Epithelial cell of prostate (primary cell): ENCODE measurements at places on chromosomes 3 and 15.

GRCh38 chr3:104291437-104291851 is 1075.3 kb upstream of the ALCAM start:
- no peak for DNase-seq

DNA sequence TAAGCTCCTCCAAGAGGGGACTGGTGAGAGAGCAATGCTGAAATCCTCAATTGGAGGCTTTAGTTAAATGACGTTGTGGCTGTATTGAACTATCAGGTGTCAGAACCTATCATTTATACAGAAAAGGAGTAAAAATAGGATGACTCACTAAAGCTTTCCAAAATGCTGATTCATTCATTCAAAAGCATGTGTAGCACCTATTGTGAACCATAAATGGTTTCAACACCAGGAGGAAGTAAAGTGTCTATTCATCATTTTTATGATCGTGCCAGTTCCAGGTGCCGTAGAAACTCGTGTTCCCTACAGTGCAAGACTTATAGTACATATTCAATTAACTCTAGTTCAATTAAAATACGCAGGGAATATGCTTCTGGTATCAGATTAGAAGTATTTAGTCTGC is 66.5 kb upstream of the ARRDC4 start:
- peak; percentile 50 for DNase-seq

GRCh38 chr15:89642106-89642505 is 13.2 kb downstream of the KIF7 start:
- no peak for DNase-seq

- no peak for DNase-seq
Measured at GRCh38 chr3:107969525-107969924, 121.3 kb downstream of the CD47 start.

DNA sequence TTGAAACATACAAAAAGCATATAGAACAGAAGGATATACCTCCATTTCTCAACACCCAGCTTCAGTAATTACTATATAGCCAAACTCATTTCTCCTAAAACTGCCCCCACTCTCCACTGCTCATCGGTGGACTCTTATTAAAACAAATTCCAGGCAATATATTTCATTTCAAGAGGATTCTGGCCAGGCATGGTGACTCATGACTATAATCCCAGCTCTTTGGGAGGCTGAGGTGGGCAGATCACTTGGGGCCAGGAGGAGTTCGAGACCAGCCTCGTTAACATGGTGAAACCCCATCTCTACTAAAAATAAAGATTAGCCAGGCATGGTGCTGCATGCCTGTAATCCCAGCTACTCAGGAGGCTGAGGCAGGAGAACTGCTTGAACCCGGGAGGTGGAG is 40.9 kb downstream of the SNX4 start:
- no peak for DNase-seq

DNA sequence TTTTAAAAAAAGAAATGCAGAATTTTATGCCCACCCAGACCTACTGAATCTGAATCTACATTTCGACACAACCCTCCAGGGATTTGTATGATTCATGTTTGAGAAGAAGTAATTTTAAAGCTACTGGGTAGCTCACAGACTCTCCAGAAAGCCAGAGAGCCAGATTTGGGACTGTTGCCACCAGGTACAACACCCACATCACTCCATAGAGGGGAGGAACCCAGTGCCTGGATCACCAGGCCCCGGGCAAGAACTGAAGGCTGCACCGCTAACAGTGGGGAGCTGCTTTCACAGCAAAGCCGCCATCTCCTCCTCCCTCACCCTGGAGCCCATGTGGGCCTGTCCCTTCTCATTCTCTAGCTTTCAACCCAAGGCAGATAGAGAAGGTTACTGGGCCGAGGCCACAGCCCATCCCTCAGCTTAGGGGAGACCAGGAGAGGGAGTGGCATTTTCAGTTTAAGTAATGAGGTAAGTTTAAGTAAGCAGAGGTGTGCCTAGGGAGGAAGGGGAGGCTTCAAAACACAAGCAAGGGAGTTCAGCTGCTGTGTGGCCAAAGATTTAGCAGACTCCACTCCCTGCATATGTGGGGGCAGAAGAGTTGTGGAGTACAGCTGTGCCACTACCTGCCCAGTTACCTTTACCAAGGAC is 109.8 kb downstream of the IL12A start:
- no peak for DNase-seq

DNA sequence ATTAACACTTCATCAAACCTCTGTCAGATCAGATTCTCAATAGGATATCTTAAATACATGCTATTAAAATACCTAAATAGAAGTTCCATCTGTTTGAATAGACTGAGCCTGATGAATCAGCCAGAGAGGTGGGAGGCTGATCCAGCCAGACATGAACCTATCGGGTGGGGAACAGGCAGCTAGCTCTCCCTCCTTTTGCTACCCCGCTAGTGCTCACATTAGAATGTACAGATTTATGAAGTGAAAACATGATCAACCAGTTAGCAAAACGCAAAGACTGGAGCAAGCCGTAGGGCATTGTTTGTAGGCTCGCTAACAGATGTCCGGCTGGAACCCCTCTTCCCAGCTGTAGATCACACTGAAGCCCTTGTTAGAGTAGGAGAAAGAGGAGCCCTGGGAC is 54.4 kb downstream of the GTF2E1 start:
- DNase-seq, result no peak

DNA sequence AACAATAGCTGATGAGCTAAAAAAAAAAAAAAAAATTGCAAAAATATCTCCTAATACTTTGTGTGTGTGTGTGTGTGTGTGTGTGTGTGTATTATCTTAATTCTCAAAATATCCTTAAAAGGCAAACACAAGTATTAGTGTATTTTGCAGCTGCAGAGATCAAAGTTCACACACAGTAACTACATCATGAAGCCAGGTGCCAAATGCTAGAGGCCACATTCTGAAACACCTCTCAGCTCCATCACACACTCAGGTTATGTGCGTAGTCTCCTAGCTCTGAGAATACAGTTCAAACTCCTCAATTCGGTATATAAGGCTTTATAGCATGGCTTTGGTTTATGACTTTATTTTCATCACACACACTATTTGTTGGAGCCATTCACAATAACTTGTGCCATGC is 33.5 kb upstream of the PPARG start:
- DNase-seq, result no peak

DNA sequence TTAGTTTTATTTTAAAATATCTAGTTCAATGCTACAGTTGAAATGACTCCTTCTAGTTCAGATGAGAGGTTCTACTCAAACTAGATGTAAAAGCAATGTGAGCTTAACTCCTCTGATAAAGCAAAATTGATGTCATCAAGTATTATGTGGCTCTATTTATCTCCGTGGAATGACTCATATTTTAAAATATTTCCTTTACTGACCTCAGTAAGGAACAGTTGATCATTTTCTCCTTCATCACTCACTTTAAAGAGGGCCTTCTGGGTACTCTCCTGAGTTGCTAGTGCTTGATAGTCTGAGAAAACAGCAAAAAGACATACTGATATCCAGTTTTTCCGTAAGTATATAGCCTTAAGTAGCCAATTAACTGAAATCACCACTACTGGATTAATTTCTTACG is 1099.3 kb downstream of the ROBO2 start:
- peak; percentile 18 for DNase-seq

- no peak for DNase-seq
Measured at GRCh38 chr15:69662645-69663000, 210.0 kb downstream of the RPLP1 start.

- no peak for DNase-seq
Measured at GRCh38 chr3:196311-197148, at the start of gene CHL1. Gene CHL1 (plus strand): TSS chr3:196763. CDS start chr3:319777, 123,014 bp downstream.

DNA sequence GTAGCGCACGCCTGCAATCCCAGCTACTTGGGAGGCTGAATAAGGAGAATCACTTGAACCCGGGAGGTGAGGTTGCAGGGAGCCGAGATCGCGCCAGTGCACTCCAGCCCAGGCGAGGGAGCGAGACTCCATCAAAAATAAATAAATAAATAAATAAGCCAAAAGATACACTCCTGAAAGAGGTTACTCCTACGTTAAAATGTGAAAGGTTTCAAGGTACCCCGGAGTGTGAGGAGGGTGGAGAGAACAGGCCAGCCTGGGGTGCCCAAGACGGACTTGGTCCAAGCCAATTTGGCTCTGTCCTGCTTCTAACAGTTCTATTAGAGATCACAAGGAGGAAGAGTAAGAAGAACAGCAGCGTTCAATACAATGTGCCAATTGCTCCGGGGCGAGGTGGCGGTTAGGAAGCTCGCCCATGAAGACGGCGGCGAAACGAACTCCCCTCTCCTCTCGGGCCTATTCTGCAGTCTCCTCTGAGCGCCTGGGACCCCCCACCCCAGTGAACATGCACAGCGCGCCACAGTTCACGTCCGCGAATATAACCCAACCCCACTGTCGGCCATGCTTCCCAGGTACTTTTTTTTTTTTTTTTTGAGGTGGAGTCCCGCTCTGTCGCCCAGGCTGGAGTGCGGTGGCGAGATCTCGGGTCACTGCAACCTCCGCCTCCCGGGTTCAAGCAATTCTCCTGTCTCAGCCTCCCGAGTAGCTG is 942 bp downstream of the ELP6 start:
- no peak for DNase-seq

- no peak for DNase-seq
Measured at GRCh38 chr15:75676688-75677464, 29.2 kb downstream of the SNX33 start.

DNA sequence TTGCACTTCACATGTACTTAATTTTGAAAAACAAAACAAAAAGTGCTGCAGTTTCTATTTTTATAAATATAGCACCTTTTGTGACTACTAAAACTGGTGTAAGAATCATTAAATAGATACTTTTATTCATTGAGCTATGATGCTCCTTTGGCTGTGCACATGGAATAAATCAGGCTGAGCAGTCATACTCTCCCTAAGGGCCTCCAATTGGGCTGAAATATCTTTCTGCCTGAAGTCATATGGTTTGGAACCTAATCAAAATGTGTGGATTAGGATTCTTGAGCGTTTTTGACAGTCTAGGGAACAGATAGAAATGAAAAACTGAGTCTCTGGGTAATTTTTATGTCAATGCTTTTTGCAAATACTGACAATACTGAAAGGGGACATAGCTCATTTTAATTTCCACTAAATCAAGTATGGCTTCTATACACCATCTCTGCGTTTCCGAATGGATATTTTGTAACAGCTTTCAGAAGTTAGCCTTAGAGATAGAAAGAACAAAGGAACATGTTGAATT is 392.2 kb upstream of the ROBO1 start:
- no peak for DNase-seq

GRCh38 chr3:149571381-149571780 is 86.4 kb downstream of the WWTR1 start:
- DNase-seq, result no peak

DNA sequence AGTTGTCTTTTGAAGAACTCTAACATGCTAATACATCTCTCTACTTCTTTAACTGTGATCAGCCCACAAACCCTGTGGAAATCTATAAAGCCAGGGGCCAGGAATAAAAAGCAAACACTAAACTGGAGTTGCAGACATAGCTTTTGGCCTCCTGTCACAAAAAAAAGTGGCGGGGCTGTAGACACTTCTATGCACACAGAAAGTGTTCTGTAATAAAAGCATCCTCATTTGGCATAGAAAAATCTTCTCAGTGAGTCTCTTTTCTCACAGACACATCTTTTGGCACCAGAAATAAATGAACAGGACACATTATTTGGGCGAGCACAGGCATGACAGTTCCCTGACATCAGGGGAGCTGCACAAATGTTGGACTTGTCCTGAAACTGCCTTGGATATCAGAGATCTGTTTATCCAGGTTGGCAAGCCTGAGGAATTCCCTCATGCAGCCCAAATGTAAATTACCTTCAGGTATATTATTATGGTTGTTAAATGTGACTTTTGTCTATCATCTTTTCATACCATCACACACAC is 355.4 kb downstream of the FGF12 start:
- DNase-seq, result no peak

GRCh38 chr15:66959066-66959465 is 106.3 kb upstream of the SMAD3 start:
- DNase-seq, result no peak

DNA sequence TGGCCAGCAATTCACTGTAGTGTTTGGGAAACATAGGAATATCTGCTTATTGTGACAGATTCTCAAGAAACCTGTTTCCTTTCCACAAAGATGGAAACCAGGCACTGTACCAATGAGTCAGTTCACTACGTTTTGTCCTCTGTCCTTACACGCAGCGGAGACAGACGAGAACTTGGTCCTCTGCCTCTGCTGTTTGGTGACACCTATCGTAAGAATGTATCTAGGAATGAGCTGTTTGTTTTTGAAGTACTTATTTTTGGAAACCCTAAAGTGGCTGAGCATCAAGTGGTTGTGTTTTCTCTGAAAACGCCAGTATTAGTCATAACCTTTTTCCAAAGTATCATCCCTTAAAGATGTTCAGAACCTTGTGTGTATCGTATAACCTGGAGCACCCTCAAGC is 93.0 kb downstream of the PGPEP1L start:
- DNase-seq, result peak; percentile 73

- DNase-seq, result no peak
Measured at GRCh38 chr15:49610157-49610918, 10.3 kb downstream of the FAM227B start.

- DNase-seq, result no peak
Measured at GRCh38 chr15:63060699-63061098, 18.2 kb downstream of the TPM1 start.

DNA sequence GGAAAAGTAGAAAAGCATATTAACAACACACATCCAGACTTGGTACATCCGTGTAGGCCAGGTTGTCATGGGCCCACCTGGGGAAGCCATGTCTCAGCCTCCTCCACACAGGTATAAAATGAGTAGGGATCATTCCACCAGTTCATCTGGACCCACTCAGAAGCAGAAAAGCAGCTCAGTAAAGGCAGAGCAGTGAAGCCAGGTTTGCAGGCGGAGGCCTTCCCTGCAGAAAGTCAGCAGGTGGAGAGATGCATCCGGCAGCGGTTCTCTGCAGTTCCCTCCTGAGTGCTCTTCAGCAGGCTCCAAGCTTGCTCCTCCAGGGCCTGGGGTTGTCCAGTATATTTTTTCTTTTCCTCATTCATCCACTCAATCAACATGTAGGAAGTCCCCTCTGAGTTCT is 22.1 kb downstream of the LOXL1 start:
- no peak for DNase-seq

DNA sequence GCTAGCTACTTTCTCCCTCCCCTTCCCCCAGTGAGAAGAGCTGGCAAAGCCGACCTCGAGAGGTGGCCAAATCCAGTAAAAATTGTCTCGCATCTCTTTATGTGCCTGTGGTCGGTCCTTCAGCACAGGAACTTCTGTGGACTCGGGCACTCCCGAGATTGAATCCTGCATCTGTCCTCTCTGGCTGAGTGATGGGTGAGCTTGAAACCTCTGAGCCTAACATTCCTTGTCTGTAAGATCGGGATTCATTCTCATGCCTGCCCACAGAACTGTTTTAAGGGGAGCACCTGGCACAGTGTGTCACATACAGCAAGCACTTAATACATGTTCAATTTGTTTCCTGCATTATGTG is 11.3 kb downstream of the CX3CR1 start:
- no peak for DNase-seq

DNA sequence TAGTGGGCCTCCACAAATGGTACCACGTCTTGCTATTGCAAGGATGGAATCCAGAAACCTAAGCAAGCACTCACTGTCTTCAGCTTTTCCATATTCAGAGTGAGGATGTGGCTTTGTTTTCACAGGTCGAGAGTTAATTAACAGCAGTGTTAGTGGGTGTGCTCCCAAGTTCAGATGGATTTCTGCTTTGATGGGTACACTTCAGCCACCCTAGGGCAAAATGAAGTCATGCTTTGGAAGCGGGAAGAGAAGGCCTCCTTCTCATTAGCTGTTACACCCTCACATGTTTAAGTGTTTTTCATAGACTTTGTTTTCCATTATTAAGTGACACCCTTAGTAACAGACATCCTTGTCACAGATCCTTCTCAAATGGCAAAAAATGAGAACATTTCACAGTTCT is 36.3 kb upstream of the DYNC1LI1 start:
- no peak for DNase-seq

GRCh38 chr15:64130159-64130558 is 21.4 kb upstream of the SNX22 start:
- DNase-seq, result no peak
